ENCODE measurements at places on chromosomes 4 and X.

GRCh38 chr4:55912249-55912648, 36.5 kb upstream of the CEP135 start:
- DNase-seq: no peak

- no peak for DNase-seq
Measured at GRCh38 chr4:186650401-186651180, 73.1 kb downstream of the FAT1 start.

- no peak for DNase-seq
Measured at GRCh38 chr4:137029026-137029425, 503.3 kb downstream of the PCDH18 start.

DNA sequence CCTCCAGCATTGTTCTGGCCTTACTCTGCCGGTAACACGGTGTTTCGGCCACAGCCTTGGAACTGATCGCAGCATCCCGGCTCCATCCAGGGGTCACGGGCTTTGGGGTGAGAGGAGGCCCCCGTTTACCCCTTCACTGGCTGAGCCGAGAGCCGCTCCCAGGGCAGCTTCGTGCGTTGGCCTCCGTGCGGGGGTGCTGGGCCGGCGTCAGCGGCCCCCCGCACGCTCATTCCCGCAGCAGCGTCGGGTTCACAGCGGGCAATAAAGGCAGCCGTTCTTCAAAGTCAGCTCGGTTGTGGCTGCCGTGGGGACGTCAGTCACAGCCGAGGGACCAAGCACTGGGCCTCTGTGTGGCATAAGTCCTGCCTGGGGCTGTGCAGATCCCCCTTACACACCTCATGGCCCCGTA, 25.3 kb upstream of the PLCXD1 start:
- DNase-seq: no peak

DNA sequence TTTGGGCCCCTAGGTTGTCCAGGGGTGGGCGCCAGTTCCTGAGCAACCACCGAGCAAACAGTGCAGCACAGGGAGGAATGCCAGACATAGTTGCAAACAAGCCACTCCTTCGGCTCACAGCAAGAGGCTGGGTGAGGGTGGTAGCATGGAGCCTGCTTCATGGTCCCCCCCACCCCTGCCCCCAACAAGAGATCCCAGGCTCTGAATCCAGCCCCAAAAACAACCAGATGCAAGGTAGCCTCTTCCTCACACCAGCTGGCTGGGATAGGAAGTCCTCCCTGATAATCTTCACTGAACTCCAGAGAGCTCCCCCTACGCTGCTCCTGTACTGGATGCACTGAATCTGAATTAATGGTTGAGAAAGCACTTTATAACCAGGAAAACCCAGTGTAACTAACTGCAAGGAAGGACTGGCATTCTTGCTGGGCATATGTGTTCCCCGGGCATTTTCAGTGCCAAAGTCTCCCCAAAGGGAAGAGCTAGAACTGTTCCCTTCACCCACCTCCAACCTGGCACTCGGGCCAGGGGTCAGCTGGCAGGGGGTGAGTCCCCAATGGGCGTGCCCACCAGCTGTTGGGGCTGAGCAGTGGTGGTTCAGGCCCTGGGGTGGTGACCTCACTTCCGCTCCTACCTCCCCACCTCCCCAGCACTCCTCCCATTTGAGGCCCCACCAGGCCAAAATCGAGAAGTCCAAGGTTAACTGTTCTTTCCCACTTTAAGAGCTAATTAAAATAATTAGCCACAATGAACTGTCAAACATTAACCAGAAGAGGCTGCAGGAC, 1.5 kb downstream of the ELF4 start:
- DNase-seq: no peak

- DNase-seq: no peak
Measured at GRCh38 chr4:150849016-150849415, 166.1 kb downstream of the LRBA start.

GRCh38 chr4:119980456-119980855, 86.2 kb downstream of the MAD2L1 start:
- no peak for DNase-seq

DNA sequence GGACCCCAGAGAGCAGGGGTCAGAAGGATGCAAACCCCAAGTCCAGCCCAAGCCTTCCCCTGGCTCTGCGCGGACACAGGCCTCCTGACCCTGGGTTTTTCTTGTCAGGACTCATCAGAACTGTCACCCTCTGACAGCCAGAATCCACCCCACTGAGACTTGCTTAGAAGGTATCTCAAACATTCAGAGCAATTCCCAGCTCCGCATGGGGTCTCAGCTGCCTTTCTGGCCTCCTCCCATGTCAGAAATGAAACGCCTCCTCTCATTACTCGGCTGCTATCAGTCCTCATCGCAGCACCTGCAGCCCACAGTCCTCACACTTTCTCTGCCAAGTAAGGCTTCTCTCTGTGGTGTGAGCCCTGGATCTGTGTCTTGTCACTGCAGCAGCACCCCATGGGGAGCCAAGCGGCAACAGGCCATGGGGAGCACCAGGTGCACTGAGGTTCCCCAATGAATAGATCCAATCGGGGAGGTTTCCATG, 97.8 kb downstream of the WFS1 start:
- no peak for DNase-seq

GRCh38 chr4:90148574-90149148, 21.5 kb downstream of the CCSER1 start:
- no peak for DNase-seq

GRCh38 chr4:82293304-82293703, 80.5 kb downstream of the HNRNPD start:
- no peak for DNase-seq

DNA sequence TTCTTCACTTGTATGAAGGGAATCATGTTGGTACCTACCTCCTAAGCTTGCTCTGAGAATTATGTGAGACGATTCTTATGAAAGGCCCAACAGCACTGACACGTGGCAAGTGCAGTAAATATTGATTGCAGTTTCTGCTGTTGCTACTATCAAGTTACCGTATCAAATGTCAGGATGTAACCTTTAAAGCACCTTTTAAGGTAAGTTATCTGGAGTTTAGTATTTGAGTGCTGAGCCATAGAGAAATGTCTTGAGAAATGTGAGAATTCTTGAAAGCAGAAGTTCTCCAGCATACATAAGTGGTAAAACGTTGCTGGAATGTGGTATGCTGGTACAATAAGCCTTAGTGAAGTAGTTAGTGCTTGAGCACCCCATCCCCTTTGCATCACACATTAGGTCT, 90.4 kb downstream of the PHOX2B start:
- no peak for DNase-seq
